ENCODE measurements at places on chromosomes 3 and 15. TPM values are rescaled to one million over a fixed set of nuclear protein-coding genes. Genes with fewer than 3 reads are reported as not detected.

- H3K4me1 ChIP-seq, result no peaks in the 10 kb centered on the region
- H3K27ac ChIP-seq, result no peak overlapping the region
- DNase-seq, result no peak
- no peak overlapping the region for H3K4me3 ChIP-seq
Observed at GRCh38 chr3:5485427-5485826, 297.9 kb downstream of the EDEM1 start.

- no peak overlapping the region for H3K27ac ChIP-seq
- no peaks in the 10 kb centered on the region for H3K4me1 ChIP-seq
- no peaks in the 10 kb centered on the region for H3K27me3 ChIP-seq
- H3K36me3 ChIP-seq, result no peaks in the 10 kb centered on the region
Observed at GRCh38 chr3:21718161-21718765, 32.7 kb downstream of the ZNF385D start.

- no peak overlapping the region for H3K27ac ChIP-seq
- no peak for DNase-seq
- H3K4me1 ChIP-seq, result peaks cover 34% of the 10 kb centered on the region
- H3K4me3 ChIP-seq, result no peak overlapping the region
- no peaks in the 10 kb centered on the region for H3K27me3 ChIP-seq
- no peaks in the 10 kb centered on the region for H3K36me3 ChIP-seq
Observed at GRCh38 chr3:45215466-45215865, 10.6 kb downstream of the TMEM158 start.

DNA sequence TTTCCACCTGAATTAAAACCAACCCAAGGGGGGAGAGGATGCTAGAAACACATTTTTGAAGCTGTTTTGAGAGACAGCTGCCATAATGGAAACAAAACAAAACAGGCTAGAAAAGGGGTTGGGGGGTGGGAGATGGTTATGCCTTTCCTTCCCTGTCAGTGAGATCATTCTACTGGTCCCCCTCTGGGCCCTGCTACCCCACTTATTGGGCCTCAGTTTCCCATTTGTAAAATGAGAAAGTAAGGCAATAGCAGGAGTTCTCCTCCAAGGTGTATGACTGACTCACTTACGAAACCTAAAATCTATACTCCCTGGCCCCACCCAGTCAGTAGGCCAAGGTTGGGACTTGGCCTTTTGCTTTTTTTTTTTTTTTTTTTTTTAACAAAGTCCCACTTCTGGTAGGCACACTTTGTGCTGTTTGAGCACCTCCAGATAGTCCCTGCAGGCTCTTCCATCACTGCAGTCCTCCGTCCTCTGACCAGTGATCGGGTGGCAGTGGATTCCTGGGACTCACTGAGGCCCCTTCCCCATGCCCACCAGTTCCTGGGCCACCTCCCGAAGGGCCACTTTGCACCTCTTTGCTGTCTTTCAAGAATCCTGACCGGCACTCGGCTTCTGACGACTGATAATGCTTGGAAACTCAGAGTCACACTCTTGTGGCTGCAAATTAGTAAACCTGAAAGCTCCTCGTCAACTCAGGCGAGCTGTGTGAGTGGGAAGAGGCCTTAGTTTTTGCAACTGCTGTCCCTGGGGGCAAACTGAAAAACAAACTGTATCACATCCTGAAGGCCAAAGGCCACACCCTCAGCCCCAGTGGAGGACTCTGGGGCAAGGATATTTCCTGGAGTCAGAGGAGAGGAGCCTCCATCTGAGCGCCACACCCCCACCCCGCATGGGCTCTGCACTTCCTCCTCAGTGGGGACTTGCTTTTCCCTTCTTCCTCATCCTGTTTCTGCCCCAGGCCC lies 6.7 kb upstream of the PSTPIP1 start:
- H3K4me1 ChIP-seq, result peaks cover 18% of the 10 kb centered on the region
- H3K4me3 ChIP-seq, result no peak overlapping the region
- no peaks in the 10 kb centered on the region for H3K27me3 ChIP-seq
- no peak for DNase-seq

Gene CP
- not detected for total RNA-seq

DNA sequence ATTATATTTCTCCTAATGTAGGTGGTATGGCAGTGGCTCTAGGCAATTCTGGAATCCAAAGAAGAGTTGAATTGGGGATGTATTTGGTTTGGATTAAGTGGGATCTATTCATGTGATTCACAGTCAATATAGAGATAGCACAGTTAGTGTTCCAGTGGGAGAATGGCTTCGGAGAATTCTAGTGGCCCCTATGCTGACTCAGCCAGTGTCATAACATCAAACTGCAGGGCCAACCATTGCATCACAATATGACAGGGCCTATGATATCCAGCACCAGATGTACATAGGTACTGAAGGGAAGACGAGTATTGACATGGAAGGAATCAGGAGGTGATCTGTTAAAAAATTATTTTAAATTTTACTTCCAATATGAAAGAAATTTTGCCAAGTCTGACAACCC lies 302.8 kb upstream of the UBE2E2 start:
- H3K27ac ChIP-seq, result no peak overlapping the region
- H3K4me3 ChIP-seq, result no peak overlapping the region
- no peaks in the 10 kb centered on the region for H3K36me3 ChIP-seq
- no peaks in the 10 kb centered on the region for H3K27me3 ChIP-seq

- peaks cover 58% of the 10 kb centered on the region for H3K4me1 ChIP-seq
- no peak for DNase-seq
- H3K4me3 ChIP-seq, result no peak overlapping the region
- no peaks in the 10 kb centered on the region for H3K27me3 ChIP-seq
Observed at GRCh38 chr15:91952216-91952615, 98.7 kb downstream of the SLCO3A1 start.

Gene GABRR3
- not detected for total RNA-seq

Gene MYH15
- total RNA-seq, result under 0.01 TPM

DNA sequence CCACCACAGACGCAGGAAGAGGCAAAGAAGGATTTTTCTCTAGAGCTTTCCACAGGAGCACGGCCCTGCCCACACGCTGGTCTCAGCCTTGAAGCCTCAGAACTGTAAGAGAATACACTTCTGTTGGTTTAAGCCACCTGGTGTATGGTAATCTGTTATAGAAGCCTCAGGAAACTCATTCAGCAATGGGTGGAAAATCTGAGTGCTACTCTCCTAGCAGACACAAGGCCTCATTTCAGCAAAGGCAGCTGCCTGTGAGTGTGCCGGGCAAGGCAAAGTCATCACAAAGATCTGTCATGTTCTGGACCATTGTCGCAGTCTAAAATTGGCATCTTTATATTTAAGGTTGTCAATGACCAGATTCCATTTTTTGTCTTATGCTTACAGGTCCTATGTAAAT lies 31.0 kb downstream of the ATP10A start:
- H3K4me1 ChIP-seq, result peaks cover 28% of the 10 kb centered on the region
- H3K27ac ChIP-seq, result peak overlapping the region; percentile 73
- H3K36me3 ChIP-seq, result no peaks in the 10 kb centered on the region
- DNase-seq, result no peak

Gene C2CD4B
- total RNA-seq, result 0.44 TPM

DNA sequence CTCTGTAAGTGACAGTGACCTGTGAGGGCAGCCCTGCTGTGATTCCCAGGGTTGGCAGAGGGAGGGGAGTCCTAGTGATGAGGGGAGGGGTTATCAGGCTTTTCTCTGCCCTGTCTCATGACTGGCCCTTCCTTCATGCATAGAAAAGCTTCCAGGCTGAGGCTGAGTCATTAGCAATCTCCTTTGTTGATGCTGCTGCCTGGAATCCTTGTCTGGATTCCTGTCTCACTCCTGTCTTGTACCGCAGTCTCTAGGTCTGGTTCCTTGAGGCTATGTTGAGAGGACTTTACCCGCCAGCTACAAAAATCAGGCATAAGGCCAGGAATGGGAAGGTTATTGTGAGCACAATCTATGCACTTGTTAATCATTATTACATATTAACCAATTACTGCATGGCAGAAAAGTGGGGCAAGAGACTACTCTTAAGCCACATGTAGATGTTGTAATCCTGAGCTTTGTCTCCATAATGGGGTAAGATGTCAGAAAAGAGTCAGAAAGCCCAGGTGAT lies 7.2 kb downstream of the KLHL6 start:
- no peaks in the 10 kb centered on the region for H3K27me3 ChIP-seq
- no peak overlapping the region for H3K4me3 ChIP-seq
- no peaks in the 10 kb centered on the region for H3K4me1 ChIP-seq
- DNase-seq, result no peak
- no peaks in the 10 kb centered on the region for H3K36me3 ChIP-seq

Data from esophagus squamous epithelium (tissue), 5 donors.